ENCODE measurements at places on chromosomes 7 and 10.

GRCh38 chr10:133132473-133133291 lies 27.3 kb upstream of the KNDC1 start:
- DNase-seq: no peak

DNA sequence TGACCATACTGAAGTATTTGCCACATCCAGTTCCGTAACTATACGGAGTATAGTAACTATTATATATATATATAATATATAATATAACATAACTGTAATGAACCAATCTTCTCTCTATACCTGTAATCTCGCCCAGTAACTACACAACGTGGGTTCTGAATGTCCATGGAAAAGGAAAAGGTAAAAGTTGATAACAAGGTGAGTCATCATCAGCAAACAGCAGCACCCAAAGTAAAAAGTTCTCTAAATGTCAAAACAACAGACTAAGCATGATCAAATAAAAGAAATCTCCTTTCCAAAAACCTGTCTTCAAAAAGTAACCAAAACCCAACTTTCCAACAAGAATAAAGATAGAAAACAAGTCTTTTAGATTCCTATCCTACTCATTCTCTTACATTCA lies 42.8 kb downstream of the ELAPOR2 start:
- no peak for DNase-seq

DNA sequence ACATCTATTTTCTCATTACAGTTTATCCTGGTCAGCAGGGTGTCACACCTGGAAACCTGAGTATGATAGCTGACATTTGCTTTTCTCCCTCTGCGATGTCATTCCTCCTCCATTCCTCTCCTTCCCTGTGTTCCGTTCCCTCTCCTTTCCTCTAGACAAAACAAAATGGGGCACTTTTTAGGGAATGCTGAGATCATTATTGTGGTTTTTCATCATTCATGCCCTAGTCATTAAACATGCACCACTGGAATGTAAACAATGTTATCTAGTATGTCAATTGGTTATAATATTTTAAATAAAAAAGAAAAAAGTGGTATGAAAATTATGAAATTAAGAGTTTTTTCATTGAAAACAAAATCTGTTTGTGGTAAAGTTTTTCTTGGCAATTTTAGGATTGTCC lies 132.6 kb downstream of the MAPK8 start:
- DNase-seq: no peak

GRCh38 chr7:13148548-13148947 lies 461.1 kb downstream of the ARL4A start:
- DNase-seq: no peak

DNA sequence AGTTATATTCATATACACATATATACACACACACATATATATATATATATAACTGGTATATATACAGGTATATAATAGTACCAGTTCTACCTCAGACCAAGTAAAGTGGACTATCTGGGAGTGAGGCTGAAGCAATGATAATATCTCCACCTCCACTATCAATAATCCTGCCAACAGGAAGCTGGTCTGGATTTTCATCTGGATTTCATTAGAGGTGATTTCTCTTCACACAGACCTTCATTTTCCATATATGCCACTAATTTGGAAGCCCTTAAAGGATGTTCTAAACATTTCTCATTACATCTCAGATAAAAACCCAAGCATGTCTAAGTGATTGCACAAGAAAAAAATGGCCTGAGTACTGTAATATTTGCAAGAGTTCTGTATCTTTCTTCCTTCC lies 1.7 kb upstream of the SLC35B4 start:
- no peak for DNase-seq

GRCh38 chr7:151590071-151590849 lies 70.6 kb upstream of the RHEB start:
- no peak for DNase-seq

GRCh38 chr7:111006691-111007090 lies 84.2 kb upstream of the LRRN3 start:
- DNase-seq: no peak

DNA sequence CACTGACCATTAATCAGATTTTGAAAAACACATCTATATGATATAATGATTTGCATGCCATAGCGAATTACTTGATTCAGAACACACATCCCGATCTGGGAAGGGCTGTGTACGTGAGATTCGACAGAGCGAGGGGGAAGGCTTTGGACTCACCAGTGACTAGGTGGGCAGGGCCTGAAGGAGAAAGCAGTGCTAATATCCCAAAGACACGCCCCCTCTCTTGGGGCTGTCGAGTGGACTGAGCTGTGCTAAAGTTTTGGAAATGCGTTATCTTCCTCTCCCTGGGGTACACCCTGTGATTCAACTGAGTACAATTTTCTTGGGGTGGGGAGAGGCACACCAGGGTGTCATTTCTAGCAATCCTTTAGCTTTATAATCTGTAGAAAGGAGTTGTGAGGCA lies 1.8 kb downstream of the LRRC17 start:
- peak; percentile 39 for DNase-seq

Data from mesendoderm (in vitro differentiated cells).